NCI-H146 (cell line): ENCODE measurements at places on chromosomes 2 and 18.

- DNase-seq: no peak
Observed at GRCh38 chr18:23107718-23108117, 27.6 kb upstream of the CABLES1 start.

DNA sequence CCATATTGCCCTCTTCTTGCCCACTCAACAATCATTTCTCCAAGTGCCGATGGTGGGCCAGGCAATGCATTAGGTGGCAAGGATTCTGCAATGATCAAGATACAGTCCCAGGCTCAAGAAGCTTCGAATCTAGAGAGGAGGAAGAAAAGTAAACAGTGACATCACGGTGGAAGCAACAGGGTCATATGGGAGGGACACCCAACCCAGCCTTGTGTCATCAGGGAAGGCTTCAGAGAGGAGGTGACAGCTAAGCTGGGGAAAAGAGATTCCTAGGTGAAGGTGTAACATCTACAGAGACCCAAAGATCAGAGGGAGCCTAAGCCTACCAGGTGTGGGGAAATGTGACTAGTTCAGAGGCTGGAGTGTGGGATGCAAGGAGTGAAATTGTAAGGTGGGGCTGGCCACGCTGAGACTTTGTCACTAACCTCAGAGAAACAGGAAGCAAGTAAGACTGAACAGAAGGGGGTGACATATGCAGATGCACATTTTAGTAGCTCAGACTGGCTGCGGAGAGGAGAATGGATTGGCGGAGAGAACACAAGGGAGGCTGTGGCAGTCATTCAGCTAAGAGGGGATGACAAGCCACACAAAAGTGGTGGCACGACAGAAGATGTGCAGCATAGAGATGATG is 104.9 kb downstream of the ANKRD44 start:
- no peak for DNase-seq

- no peak for DNase-seq
Observed at GRCh38 chr2:112153501-112153900, 15.3 kb downstream of the FBLN7 start.

- DNase-seq: no peak
Observed at GRCh38 chr2:127015106-127015910, 91.6 kb downstream of the BIN1 start.
